CD8-positive, alpha-beta T cell (primary cell): ENCODE measurements at places on chromosomes 4 and X. TPM values are rescaled to one million over a fixed set of nuclear protein-coding genes. Genes with fewer than 3 reads are reported as not detected.

- DNase-seq = no peak
Measured at GRCh38 chr4:2303121-2303685, 41.3 kb upstream of the MXD4 start.

- no peak for DNase-seq
Measured at GRCh38 chr4:2866891-2867290, 23.2 kb downstream of the ADD1 start.

GRCh38 chr4:122901247-122902010 is 21.0 kb downstream of the NUDT6 start:
- DNase-seq = no peak

The HTRA3 gene
- not detected for total RNA-seq

DNA sequence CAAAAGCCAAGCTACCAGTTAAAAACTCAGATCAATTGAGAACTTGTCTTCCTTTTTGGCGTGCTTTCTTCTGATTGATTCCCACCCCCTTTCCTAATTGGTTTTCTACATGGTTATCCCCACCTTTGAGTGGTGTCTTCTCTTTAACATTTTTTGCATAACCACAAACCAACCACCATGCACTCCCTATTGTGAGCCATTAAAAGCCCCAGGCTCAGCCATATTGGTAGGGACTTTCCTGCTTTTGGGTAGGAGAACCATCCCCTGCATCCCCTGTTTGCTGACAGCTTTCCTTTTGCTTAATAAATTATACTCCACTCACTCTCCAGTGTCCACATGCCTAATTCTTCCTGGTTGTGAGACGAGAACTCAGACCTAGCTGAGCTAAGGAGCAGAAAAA is 1651.4 kb upstream of the IGFBP7 start:
- no peak for DNase-seq

DNA sequence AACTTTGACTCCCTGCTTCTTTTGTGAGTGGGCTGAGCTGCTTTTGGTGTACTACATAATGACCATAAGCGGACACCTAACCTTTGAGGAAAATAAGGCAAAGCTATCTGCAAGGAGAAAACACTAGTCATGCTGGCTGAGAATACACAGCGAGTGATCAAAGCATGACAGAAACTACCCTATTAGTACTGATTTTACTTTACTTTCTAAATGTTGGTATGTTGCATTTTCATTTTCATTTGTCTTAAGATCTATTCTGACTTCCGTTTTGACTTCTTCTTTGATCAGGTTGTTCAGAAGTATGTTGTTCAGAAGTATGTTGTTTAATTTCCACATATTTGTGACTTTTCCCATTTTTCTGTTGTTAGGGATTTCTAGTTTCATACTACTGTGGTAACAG is 361.1 kb downstream of the TRAM1L1 start:
- no peak for DNase-seq

GRCh38 chr4:23202712-23203247 is 510.0 kb downstream of the GBA3 start:
- DNase-seq = no peak

DNA sequence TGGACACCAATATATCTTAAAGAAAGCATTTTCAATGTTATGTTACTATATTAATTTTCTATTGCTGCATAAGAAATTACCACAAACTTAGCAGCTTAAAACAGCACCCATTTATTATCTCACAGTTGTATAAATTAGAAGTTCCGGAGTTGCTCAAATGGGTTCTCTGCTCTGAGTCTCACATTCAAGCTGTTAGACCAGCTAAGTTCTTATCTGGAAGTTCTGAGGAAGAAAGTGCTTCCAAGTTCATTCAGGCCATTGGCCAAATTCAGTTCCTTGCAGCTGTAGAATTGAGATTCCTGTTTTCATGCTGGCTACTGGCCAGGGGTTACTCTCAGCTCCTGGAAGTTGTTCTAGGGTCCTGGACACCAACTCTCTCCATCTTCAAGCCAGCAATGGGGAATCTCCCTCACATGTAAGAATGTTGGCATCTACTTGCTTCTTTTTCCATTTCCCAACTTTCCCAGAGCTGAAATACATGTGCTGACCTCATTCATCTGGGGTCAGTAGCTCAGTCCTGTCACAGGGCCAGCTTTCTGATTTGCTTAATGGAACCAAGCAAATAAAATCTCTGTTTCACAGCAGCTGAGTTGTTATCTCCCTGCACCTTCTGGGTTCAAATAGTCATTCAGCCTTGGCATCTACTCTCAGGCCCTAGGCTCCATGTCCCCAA is 99.6 kb upstream of the INTU start:
- no peak for DNase-seq

The SFRP2 gene
- total RNA-seq = not detected

DNA sequence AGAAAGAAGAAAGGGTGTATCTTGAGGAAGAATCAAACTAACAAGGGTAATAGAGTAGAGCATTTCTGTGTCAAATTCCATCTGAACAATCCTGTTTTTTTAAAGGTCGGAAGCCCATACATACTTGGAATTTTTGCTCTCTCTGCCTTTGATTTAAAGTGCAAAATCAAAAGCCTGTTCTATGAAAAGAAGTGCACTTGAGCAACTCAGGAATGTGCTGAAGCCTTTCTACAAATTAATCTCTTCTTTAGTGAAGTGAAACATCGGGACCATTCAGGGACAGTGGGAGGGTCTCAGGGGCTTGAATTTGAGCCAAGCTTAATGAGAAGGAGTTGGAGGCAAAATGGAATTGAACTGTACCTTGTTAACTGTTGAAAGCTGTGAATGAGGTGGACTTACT is 1008.5 kb upstream of the LCORL start:
- no peak for DNase-seq

The TMSB15C gene
- 2.6 TPM for total RNA-seq

- DNase-seq = no peak
Measured at GRCh38 chrX:108217876-108218275, 126.3 kb downstream of the ATG4A start.

DNA sequence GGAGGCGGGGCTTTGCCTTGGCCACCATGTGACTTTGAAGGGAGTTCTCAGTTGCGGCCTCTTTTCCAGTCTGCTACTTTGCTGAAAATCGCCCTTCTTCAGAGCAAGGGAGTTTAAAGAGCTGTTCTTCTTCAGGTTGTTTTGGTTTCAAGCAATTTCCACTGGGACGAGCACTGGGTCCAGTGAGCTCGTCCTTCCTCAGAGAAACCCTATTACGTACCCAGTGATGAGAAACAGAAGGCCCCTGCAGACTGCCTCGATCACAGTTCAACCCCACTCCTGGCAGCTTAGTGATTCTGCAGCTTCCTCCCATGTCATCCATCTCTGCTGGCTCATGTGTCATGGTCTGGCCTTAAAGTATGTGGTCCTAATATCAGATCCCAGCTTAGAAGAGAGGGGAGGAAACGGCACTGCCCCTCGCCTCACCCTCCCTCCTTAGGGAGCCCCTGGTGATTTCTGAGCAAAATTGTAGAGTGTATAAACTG is 7.8 kb upstream of the FAM149A start:
- DNase-seq = no peak

The IL9R gene
- 2.1 TPM for total RNA-seq

DNA sequence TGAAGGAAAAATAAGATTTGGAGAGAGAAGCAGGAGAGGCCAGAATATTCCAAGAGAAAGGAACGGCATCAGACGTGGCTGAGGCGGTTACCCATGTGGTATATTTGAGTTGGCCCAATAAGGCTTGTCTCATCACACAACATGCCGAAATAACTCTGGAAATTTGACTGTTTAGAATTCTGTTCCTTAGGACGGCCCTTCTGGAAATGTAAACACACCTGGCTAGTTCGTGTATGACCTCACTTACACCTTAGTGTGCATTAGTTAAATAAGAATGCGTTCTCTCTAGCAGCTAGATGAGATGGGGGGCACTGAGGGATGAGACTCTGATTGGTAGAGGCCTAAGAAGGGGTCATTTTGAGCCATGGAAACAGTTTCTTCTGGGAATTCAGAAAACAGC is 33.2 kb upstream of the PLAC1 start:
- DNase-seq = no peak

The SRPK3 gene
- not detected for total RNA-seq

DNA sequence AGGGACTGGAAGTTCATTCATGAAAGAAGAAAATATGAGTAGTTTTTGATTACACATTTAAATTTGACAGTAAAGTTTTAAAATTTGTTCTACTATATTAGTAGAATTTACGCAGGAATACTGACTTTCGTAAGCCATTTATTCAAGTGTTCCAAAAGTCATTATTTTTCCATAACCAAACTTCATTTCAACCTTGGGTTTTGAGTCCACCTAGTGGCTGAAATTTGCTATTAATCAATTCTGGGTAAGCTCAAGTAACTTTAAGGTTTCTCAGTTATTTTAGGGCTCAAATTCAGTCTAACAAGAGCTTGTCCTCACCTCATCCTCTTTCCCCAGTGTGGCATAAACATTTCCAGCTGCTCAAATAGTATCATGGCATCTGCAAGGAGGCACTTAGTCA is 175.4 kb downstream of the SH3BGRL start:
- DNase-seq = no peak

- no peak for DNase-seq
Measured at GRCh38 chr4:7032596-7032995, 10.6 kb upstream of the TADA2B start.

- no peak for DNase-seq
Measured at GRCh38 chr4:24915121-24915922, 2.5 kb upstream of the CCDC149 start.

- no peak for DNase-seq
Measured at GRCh38 chrX:152810403-152810802, 20.2 kb downstream of the CETN2 start.

The PAGE5 gene
- not detected for total RNA-seq
